Activated naive CD4-positive, alpha-beta T cell treated with anti-CD3 and anti-CD28 coated beads, Interleukin-2, amount 10 ng/mL, durations not matched to agents 7 days and 5 days (primary cell): ENCODE measurements at places on chromosomes 16 and 17.
A peak's percentile ranks its signal among the peaks of the same experiment; 100 is the strongest.

- H3K36me3 ChIP-seq = peaks cover 18% of the 10 kb centered on the region
- DNase-seq = no peak
- H3K27me3 ChIP-seq = no peaks in the 10 kb centered on the region
- H3K27ac ChIP-seq = no peak overlapping the region
- H3K4me3 ChIP-seq = no peak overlapping the region
Measured at GRCh38 chr16:31501226-31501965, 6.8 kb downstream of the RUSF1 start.

DNA sequence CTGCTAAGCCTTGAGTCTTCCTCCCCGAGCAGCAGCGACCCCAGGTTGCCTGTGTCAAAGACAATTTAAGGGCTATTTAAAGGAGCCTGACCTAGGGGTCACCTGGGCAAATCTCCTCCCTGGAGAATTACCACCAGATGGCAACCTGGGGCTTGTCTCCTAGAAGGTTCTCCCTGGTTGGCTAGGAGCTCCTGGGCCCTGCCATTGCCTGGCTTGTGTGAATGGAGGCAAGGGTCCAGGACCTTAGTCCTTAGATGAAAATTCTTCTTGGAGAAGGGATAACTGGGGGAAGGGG lies 51.3 kb upstream of the TAC4 start:
- peaks cover 95% of the 10 kb centered on the region for H3K27me3 ChIP-seq
- no peak overlapping the region for H3K4me3 ChIP-seq
- no peaks in the 10 kb centered on the region for H3K36me3 ChIP-seq

GRCh38 chr17:40074871-40075200 lies 12.1 kb downstream of the THRA start:
- DNase-seq = no peak
- H3K27me3 ChIP-seq = peaks cover 3% of the 10 kb centered on the region
- no peak overlapping the region for H3K27ac ChIP-seq
- H3K36me3 ChIP-seq = peaks cover 2% of the 10 kb centered on the region
- no peak overlapping the region for H3K4me3 ChIP-seq
- peaks cover 23% of the 10 kb centered on the region for H3K4me1 ChIP-seq

GRCh38 chr16:1065469-1066128 lies 6.9 kb upstream of the SSTR5 start:
- peaks cover 2% of the 10 kb centered on the region for H3K4me1 ChIP-seq
- H3K27me3 ChIP-seq = peaks cover 70% of the 10 kb centered on the region
- no peak overlapping the region for H3K27ac ChIP-seq
- no peak for DNase-seq
- no peak overlapping the region for H3K4me3 ChIP-seq

DNA sequence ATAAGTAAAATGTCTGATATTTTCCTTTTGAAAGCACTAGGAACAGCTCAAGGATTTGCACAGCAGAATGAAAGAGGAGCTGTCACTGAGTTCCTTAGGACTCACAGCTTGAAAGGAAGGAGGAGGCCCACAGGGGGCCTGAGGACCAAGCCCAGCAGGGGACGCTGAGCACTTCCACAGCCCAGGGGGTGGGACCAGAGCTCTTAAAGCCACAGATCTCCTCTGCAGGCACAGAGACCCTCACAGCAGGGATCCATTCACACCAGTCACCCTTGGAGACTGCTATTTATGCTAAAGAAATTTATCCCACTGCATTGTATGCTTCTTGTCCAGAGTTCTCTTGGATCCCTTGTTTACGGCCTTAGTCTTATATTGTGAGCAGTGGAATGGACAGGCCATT lies 253.3 kb downstream of the STX8 start:
- no peak overlapping the region for H3K4me3 ChIP-seq
- H3K27me3 ChIP-seq = peaks cover 3% of the 10 kb centered on the region
- DNase-seq = no peak
- H3K4me1 ChIP-seq = no peaks in the 10 kb centered on the region

DNA sequence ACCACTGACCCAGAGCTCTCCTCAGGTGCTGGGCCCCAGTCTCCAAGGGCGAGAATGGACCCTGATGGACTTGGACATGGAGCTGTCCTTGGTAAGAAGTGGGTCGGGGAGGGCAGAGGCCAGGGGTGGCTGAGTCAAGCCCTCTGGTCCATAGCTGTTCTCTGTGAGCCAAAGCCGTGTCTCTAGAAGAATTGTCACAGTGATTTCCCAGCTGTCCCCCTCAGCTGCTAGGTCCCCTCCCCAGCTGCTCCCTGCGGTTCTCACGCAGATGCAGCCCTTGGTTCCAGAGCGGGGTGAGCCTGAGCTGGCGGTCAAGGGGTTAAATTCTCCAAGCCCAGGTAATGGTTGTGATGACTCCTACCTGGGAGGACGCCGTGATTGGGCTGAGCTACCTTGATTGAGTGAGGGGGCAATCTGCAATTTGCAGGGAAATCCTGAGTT lies 1.3 kb upstream of the NOL3 start:
- no peak overlapping the region for H3K4me3 ChIP-seq
- H3K4me1 ChIP-seq = peaks cover 72% of the 10 kb centered on the region
- peaks cover 100% of the 10 kb centered on the region for H3K27me3 ChIP-seq
- no peak for DNase-seq
- no peak overlapping the region for H3K27ac ChIP-seq

GRCh38 chr17:38980490-38981217 lies 13.5 kb upstream of the FBXO47 start:
- peaks cover 14% of the 10 kb centered on the region for H3K4me1 ChIP-seq
- H3K4me3 ChIP-seq = no peak overlapping the region
- peaks cover 10% of the 10 kb centered on the region for H3K27me3 ChIP-seq
- H3K27ac ChIP-seq = no peak overlapping the region
- H3K36me3 ChIP-seq = no peaks in the 10 kb centered on the region

GRCh38 chr17:5913032-5913531 lies 157.1 kb upstream of the WSCD1 start:
- H3K27me3 ChIP-seq = peaks cover 6% of the 10 kb centered on the region
- no peak for DNase-seq
- H3K27ac ChIP-seq = no peak overlapping the region
- no peaks in the 10 kb centered on the region for H3K36me3 ChIP-seq
- H3K4me1 ChIP-seq = no peaks in the 10 kb centered on the region
- H3K4me3 ChIP-seq = no peak overlapping the region

DNA sequence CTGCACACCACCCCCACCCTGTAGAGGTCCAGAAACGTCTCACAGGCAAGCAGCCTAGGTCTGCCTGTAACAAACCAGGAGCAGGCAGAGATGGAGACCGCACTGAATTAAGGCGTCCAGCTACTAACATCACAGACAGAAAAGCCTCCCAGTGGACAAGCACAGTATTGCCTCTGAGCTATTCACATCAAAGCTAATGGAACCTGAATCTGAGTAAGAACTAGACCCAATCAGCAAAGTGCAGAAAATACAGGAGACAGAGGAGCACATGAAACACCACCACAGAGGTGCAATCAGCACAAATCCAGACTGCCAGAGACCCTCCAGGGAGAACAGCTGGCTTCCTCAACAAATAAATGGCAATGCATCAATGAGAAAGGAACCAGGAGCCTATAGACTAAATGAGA lies 22.2 kb upstream of the PEMT start:
- no peaks in the 10 kb centered on the region for H3K27me3 ChIP-seq
- DNase-seq = peak; percentile 70
- no peaks in the 10 kb centered on the region for H3K36me3 ChIP-seq
- H3K4me3 ChIP-seq = no peak overlapping the region
- H3K4me1 ChIP-seq = no peaks in the 10 kb centered on the region

DNA sequence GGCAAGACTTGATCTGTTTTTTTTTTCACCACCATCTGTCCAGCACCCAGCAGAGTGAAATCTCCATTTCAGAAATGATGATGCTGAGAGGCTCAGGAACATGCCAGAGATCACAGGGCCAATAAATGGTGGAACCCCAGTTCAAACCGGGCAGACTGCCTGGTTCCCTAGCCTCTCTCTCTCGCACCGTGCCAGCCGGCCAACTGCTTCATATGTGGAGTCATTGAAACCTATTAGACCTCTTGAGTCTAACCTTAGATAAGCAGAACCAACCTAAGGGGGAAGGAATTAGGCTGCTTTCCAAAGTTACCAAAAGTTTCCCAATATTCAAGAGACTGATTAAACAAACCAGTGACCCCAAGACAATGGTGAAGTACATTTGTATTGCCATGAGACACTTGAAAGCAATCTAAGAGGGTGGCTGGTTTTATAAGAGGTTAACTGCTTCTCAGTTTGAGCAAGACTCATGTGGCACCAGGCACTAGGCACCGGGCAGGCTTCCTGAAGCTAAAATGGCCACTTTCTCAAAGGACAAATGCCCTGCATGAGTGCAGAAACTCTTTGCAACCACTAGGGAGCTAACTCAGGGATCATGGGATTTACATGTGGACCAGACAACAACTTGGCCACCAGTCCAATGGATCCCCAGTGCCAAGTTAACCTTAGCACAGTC lies 18.4 kb downstream of the TOX3 start:
- H3K27me3 ChIP-seq = no peaks in the 10 kb centered on the region
- no peaks in the 10 kb centered on the region for H3K4me1 ChIP-seq
- H3K27ac ChIP-seq = no peak overlapping the region
- no peak overlapping the region for H3K4me3 ChIP-seq

DNA sequence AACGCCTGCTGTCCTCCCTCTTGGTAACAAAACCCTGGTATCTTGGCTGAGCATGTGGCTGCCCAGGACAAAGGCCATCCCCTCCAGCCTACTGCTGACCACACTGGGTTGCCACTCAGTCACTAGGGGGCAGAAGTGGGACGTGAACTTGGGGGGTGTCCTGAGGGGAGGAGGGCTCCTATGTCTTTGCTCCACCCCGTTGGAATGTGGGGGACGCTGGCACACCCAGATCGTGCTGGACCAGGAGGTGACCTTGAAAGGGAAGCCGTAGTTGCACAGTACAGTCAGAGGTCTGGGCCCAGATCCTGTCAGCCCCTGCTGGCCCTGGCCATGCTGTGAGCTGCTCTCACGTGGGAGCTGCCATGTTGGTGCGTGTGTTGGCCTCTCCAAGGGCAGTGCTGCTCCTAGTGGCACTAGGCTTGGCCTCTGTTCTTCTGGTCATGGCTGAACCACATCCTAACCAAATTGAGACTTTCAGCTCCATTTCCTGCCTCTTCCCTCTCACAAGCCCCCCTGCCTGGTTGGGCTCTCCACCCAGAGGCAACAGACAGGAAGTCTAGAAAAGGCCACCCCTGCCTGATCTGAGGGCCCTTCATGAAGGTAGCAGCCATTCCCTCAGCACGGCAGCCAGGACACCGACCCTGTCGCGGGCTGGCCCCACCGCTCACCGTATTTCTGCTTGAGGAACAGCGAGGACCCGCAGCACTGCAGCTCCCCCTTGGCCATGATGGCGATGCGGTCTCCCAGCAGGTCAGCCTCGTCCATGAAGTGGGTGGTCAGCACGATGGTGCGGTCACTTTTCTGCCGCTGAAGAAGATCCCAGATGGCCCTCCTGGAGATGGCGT lies 29.0 kb upstream of the RNPS1 start:
- no peak for DNase-seq
- peaks cover 10% of the 10 kb centered on the region for H3K4me1 ChIP-seq
- no peak overlapping the region for H3K4me3 ChIP-seq
- H3K36me3 ChIP-seq = no peaks in the 10 kb centered on the region

DNA sequence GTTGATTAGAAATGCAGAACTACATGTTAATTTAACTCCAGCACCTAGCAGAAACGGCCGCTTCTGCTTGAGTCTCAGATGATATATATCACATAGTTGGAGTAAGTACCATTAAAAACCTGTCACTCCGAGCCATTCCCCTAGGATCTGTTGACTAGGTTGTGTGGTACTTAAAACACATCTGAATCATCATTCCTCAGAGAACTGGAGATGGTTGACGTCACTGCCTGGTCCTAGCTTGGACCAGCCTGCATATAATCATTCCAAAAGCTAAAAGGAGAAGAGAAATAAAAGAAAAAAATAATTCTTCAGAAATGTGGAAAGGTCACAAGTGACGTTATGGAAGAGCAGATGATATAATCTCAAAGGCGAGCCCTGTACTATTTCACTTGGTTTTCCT lies 31.3 kb upstream of the RASL10B start:
- H3K4me3 ChIP-seq = no peak overlapping the region
- no peak overlapping the region for H3K27ac ChIP-seq

GRCh38 chr16:78693496-78693895 lies 594.0 kb downstream of the WWOX start:
- H3K4me1 ChIP-seq = no peaks in the 10 kb centered on the region
- DNase-seq = no peak

DNA sequence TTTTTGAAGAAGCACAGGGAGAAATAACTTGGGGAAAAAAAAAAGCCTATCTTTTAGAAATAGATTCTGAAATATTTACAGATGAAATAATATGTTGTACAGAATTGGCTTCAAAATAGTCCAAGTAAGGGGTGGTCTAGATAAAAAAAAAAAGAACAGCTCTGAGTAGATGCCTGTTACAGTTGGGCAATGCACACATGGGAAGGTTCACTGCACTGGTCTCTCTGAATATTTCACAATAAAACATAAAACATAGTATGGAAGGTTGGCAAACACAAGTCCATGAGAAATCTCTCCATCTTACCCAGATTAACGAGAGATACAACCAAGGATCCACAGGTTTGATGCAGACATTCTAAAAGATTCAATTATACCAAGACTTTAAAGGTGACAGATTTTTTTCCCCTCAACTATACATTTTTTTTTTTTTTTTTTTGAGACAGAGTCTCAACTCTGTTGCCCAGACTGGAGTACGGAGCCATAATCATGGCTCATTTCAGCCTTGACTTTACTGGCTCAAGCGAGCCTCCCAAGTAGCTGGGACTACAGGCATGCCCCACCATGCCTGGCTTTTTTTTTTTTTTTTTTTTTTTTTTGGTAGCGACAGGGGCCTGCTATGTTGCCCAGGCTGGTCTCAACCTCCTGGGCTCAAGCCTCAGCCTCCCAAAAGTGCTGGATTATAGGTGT lies 58.0 kb downstream of the KANSL1 start:
- H3K36me3 ChIP-seq = peaks cover 47% of the 10 kb centered on the region
- H3K27me3 ChIP-seq = no peaks in the 10 kb centered on the region
- DNase-seq = no peak
- no peak overlapping the region for H3K4me3 ChIP-seq
- no peak overlapping the region for H3K27ac ChIP-seq

DNA sequence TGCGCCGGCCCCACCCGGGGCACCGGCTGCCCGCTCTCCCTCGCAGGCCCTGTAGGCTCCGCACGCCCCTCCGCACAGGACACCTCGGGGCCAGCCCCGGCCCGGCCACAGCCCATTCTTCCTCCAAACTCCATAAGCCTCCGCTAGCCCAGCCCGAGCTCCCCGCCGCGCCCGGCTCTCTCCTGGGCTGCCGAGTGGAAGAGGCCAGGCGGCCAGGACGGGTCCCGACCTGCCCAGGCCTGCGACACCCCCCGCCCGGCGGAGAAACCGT lies 397 bp downstream of the NCOR1 start:
- peak; percentile 48 for DNase-seq
- H3K27ac ChIP-seq = peak overlapping the region; percentile 83
- H3K36me3 ChIP-seq = peaks cover 5% of the 10 kb centered on the region
- H3K4me3 ChIP-seq = peak overlapping the region; percentile 88
- H3K27me3 ChIP-seq = no peaks in the 10 kb centered on the region
- H3K4me1 ChIP-seq = peaks cover 48% of the 10 kb centered on the region

GRCh38 chr16:83550183-83550569 lies 257.6 kb upstream of the HSBP1 start:
- no peak for DNase-seq
- no peaks in the 10 kb centered on the region for H3K27me3 ChIP-seq
- H3K4me3 ChIP-seq = no peak overlapping the region
- H3K36me3 ChIP-seq = no peaks in the 10 kb centered on the region
